ENCODE measurements at places on chromosomes 13 and 19.

DNA sequence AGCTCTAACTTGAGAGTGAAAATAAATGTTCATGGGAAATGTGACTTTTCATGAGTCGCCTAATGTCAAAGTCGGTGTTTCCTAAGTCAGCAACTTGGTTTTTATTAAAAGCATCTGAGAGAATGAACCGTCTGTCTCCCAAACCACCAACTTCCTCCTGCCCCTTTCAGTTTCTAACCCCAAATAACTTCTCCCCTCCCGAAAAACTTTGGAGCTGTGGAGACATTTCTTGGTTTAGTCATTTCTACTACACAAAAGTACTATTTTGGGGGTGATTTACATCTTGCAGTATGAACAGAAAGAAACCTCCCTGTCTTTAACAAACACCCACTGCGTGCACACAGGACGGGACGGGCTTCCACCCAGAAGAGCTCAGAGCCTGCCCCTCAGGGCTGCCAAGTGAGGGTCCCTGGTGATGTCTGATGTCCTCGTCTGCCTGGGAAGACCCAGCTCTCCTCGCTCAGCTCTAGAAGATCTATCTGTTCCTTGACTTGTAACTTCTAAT is 65.0 kb downstream of the RASA3 start:
- peak; percentile 20 for DNase-seq

GRCh38 chr19:15368798-15369593 is 10.6 kb downstream of the AKAP8 start:
- DNase-seq: no peak

- DNase-seq: no peak
Observed at GRCh38 chr19:11187441-11187840, 9.9 kb downstream of the KANK2 start.

DNA sequence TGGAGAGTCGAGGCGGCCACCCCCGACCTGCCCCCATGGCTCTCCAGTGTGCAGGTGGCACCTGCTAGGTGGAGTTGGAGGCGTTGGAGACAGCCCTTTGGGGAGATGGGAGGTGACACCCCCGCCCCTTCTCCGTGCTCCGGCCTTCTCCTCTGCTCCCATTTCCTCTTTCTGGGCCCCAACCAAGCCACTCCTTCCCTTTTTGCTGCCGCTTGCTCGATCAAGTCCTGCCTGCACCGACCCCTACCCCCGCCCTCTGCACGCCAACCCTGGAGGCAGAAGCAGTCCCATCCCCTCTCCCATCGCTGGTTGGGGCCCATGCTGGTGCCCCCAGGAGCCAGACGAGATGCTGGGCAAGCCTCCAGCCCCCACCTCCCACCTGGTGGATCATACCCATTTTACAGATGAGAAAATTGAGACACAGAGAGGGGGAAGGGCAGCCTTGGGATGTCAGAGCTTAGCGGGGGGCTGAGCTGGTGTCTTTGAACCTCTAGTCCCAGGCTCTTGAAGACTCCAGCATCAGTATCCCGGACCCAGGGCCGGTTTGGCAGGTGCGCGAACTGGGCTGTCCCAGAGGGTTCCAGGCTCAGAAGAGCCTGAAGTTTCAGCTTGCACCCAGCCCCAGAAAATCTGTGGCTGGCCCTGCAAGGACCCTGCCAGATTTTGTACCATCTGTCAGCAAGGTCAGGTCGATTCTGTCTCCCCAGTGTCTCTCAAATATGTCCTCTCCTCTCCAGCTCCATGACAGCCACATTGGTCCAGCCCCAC is 10.3 kb downstream of the GNA15 start:
- no peak for DNase-seq

DNA sequence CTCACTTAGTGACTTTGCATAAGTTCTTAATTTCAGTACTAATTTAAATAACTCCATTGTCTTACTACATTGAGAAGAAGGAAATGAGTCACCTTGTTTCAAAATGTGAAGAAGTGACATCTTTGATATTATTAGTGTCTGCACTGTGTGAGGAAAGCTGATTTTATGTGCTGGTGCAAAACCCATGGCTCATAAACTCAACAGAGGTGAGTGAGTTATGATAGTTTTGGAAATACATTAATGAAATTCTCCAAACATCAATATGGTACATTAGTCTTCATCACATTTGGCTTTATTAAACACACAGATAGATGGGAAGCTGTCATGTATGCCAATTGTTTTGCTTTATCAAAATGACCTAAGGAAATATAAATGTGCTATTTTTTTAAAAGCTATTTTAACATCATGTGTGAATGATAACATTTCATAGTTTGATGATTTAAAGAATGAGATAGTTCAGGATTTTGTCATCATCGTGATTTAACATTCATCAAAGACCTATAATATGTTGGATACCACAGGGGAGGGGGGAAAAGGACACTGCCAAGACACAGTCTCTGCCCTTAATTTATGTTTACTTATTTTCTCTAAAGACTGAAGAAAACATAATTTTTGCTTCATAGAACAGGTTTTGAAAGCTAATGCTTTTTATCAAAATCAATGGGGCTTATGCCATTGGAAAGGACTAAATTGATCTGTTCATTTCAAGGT is 902.3 kb upstream of the SLITRK1 start:
- no peak for DNase-seq

GRCh38 chr13:25186187-25186586 is 14.1 kb upstream of the AMER2 start:
- DNase-seq: no peak

GRCh38 chr13:76865109-76865508 is 21.1 kb downstream of the KCTD12 start:
- DNase-seq: no peak

DNA sequence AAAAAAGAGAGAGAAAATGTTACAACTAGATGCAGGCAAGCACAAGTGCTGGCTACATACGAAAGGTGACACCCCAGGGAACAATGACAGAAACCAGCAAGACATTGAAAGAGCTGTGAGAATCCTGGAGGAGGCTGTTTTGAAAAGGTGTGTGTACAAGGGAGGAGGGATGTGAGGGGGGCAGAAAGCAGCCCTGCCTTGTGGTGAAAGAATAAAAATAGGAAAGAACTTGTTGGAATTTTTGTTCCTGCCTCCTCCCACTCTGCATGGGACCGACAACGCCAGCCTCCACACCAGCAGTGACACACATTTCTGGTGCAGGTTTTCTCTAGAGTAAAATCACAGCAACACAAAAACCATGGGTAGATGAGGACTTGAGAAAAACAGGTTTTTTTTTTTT is 1258.6 kb downstream of the PCDH9 start:
- DNase-seq: no peak

DNA sequence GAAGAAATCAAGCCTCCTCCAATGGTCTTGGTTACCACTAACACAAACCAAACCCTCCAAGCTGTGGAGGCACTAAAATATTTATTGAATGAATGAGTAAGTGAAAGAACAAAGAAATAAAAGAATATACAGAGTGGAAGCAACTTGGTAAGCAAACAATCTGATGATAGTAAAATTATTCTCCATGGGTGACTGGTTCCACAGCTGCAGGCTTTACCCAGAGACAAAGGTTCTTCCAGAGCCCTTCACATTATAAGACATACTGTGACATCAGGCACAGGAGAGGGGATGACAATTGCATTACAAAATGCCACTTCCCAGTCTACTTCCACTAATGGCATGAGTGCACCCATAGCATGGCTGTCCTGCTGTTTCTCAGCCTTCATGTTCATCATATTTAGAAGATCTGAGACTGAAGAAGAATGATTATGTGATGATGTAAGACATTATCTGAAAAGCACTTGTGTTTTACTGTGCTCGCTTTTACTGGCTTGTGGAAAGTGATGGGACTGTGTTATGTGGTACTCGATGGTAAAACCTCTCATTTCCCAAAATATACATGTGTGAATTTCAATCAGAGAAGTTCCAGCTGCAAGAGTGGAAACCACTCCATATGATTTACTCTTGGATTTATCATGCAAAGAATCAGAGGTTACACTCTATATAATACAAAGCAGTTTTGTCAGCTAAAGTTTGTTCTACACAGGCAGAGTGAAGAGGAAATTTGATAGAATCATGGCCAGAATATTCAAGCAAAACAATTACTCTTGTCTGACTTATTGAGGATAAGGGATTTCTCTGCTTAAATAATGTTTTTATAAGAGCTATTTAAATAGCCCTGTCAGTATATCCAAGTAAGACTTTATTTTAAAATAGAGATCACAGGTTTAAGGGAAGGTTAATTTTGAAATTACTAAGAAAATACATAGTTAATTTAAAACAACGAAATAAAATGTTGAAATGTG is 220.2 kb upstream of the NBEA start:
- DNase-seq: no peak

DNA sequence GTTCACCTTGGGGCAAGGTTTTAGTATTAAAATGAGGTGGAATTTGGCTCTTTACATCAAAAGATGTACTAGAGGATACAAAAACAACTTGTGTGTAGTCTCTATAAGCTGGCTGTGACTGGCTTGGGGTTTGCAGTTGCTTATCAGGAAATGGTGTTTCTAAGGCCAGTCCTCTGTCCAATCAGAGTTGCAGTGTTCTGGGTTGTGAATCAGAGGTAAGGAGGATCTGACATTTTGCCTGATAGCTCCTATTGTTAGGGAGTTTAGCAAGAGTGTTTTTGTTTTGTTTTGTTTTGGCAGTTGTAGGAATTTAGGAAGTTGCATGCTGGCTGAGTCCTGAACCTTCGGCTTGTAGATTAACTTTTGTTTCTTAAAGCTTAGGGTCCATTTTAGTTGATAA is 20.1 kb upstream of the ESD start:
- no peak for DNase-seq

- no peak for DNase-seq
Observed at GRCh38 chr19:1155352-1156304, 18.4 kb downstream of the SBNO2 start.

DNA sequence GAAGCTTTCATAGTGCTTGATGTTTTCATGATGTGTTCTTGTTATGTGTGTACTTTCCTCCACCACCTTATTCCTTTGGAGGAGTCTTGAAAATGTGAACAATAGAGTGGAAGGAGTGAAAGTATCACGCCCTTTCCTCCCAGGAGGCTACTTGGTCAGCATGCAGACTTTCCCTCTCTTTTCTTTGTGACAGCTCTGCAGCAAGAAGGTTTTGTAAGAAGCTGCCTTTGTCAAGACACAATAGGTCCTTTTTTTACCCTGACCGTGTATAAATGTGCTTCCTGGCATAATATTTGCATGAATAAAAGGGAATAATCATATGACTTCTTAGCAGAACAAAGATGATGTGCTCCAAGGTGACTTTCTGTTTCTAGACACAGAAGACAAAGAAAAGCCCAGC is 882.6 kb upstream of the SLITRK5 start:
- DNase-seq: no peak

GRCh38 chr19:51296336-51297093 is 14.9 kb upstream of the IGLON5 start:
- DNase-seq: no peak

GRCh38 chr13:74530011-74530410 is 395.8 kb upstream of the KLF12 start:
- no peak for DNase-seq

- no peak for DNase-seq
Observed at GRCh38 chr19:39568604-39569003, 28.6 kb upstream of the EID2 start.

GRCh38 chr13:41707194-41707821 is 250.0 kb downstream of the RGCC start:
- DNase-seq: no peak

DNA sequence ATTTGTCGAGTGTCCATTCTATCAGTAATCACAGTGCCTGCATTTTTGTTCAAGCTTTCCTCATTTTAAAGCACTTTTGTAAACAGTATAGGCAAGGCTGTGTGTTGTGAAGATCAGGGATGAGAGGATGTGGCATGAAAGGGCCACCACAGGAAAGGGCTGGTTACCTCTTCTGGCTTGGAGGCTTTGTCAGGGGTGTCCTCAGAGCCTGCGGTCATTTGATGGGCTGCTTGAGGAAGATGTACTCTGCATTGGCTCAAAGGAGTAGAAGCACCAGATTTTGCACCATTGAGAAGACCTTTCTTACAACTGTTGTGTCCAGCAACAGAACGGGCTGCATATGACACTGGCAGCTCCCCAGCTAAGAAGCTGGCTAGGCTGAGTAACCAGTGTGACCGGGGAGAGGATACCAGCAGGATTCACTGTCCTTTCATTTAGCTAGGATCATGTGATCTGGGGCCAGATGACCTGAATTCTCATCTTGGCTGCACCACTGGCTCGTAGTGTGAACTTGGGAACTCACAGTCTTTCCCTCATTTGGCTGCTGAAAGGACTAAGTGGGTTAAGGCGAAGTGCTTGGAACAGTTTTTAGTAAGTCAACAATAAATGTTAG is 380.2 kb downstream of the FGF9 start:
- DNase-seq: no peak

DNA sequence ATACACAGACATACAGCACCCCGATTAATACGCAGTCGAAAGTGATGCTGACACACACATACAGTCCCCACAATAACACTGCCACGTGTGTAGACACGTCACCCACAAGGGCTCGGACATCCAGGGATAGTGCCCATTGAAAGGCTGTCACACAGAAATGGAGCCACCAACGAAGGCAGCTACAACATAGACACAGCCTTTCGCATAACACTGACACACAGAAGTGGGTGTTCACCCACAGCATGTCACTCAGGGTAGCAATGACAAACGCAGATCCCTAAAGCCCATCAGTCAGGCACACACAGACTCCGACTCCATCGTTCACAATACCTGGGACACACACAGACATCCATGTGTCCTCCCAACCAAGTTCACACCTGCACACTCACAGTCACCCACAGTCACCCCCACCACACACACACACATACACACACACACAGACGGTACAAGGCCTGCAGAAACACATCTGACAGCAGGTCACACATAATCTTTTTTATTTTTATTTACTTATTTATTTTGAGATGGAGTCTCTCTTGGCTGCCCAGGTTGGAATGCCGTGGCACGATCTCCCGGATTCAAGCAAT is 10.4 kb upstream of the NANOS3 start:
- DNase-seq: no peak

DNA sequence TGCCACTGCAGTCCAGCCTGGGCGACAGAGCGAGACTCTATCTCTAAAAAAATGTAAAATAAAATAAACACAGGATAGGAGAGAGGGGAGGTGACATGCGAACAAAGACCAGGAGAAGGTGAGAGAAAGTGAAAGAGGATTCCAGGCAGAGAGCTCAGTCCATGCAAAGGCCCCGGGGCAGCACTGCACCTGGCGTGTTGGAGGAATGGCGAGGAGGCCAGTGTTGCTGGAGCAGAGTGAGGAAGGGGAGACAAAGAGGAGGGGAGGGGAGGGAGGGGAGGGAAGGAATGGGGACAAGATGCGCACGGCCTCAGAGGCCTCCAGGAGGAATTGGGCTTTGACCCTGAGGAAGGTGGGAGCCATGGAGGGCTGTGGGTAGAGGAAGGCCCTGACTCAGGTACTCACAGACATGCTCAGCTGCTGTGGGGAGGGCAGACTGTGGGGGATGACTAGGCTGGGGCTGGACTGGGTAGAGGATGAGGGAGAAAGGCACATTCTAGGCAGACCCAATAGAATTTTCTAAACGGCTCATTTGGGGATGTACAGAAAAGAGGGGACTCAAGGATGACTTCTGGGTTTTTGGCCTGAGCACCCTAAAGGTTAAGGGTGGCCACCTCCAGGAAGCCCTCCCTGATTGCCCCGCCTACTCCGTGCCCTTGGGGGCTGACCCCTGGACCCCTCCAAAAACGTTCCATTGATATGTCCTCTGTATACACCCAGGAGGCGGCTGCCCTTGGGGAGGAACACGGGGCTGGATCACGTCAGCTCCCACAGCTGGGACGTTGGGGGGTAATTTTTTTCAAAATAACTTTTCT is 43.9 kb downstream of the PTPRS start:
- no peak for DNase-seq

GRCh38 chr13:40113643-40114304 is 458.3 kb downstream of the COG6 start:
- DNase-seq: no peak

- DNase-seq: no peak
Observed at GRCh38 chr13:110950819-110951570, 36.1 kb upstream of the ANKRD10 start.

- DNase-seq: no peak
Observed at GRCh38 chr13:80450386-80450785, 109.5 kb upstream of the SPRY2 start.
